Left hindlimb (tissue), 1 donor: ENCODE measurements at places on chromosomes 2 and 18.

- DNase-seq, result peak; percentile 74
Measured at GRCh38 chr2:41698678-41699422, 349.0 kb upstream of the PKDCC start.

DNA sequence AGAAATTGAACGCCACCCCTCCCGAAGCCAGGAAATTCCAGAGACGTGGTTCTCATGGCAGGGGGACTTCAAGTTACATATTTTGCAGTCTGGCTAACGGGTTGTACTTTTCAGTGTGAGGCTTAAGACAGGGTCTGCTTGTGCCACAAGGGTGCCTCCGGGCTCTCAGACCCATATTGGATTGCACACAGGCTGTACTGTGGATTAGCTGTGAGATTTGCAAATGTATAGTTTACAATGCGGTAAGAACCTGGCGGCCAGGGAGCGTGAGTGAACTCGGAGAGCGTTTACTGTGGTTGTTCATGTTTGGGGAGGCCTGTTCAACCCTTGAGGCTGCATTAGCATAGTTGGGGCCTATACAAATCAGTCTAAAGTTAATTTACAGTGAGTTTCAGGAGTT is 143.9 kb upstream of the SIX2 start:
- no peak for DNase-seq

DNA sequence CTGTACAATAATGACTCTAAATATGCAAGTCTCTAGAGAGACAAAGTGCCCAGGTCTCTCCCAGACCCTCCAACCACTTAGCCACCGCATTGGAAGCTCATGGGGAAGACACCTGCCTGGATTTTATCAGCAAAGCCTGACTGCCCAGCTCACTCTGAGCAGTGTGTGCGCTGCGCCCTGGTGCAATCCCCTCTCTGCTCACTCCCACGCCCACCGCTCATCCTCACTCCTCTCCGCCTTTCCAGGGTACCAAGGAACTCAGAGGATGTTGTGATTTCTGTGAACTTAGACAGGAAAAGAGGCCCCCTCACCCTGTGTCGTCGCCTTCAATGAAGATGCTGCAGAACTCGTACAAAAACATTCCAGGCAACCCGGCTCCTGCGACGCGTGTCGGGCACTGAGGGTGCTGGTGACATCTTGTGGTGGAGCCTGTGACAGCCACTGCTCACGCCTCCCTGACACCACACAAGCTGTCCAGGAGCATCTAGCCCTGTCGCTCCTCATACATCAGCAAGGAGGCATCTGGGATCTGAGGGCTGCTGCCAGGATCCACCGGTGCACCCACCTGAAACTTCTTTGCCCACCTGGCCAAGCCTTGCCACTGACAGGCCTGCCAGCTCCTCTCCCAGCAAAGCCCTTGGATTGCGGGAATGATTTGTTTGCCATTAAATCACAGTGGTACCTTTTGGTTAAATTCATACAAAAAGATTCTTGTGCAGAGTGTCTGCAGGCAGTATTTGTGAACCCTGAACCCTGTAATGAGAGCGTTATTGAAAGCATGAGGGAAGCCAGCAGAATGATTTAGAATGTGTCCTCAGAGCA is 220.4 kb downstream of the ZNF516 start:
- no peak for DNase-seq

- DNase-seq, result peak; percentile 43
Measured at GRCh38 chr18:48922226-48922800, 28.5 kb downstream of the SMAD7 start.

GRCh38 chr2:177029501-177029900 is 183.1 kb upstream of the HNRNPA3 start:
- DNase-seq, result no peak

DNA sequence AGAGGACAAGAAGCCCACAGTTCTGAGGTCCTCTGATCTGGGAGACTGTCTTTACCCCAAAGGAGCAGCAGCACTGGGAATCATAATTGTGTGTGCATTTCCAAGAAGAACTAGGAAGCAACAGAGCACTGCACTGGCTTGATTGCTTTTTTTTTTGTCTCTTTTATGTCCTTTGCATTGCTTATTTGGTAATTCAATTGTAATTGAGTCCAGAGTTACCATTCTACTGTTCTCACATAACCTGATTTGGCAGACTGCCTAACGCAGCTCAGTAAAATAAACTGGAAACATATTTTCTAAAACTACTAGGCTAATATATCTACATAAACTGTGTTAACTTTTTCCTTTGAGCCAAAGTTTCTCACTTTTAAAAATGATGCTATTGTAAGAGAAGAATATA is 190.3 kb upstream of the SLC8A1 start:
- no peak for DNase-seq

DNA sequence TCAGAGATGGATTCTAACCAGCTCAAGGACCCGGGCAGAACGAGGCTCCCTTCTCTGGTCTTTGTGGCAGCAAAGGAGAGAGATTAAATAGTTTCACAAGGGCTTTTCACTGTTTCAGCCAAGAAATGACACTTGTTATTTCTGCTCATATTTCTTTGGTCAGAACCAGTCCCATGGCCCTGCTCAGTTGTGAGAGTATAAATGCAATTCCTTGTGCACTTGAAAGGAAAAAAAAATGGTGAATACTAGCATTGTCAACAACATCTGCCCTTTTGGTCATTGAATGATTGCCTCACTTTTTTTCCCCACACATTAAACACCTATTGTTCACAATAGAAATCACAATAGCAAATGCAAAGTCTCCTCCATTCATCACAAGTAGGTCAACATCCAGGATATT is 104.4 kb downstream of the RDH14 start:
- DNase-seq, result no peak

- no peak for DNase-seq
Measured at GRCh38 chr2:10790228-10790973, 22.2 kb downstream of the PDIA6 start.

- no peak for DNase-seq
Measured at GRCh38 chr18:59549503-59550173, 147.6 kb downstream of the CCBE1 start.

DNA sequence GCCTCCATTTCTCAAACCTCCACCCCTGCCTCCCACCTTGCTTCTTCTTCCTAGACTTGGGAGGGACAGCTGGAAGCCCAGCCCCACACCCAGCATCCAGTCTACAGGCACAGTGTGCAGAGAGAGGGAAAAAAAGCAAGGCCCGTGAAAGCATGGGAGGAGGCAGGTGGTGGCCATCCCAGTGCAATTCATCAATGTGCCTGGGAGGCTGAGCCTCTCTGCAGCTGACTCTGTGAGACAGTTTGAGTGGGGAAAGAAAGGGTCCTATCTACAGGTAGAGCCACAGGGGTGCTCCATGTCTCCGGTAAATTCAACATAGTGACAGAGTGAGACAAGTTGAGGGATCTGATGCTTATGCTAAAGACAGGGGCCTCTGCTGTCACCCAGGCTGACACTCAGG is 340.6 kb downstream of the DYSF start:
- DNase-seq, result no peak

- DNase-seq, result peak; percentile 57
Measured at GRCh38 chr2:203804070-203804469, 63.5 kb upstream of the CTLA4 start.

GRCh38 chr18:11419338-11419737 is 190.1 kb upstream of the SLC35G4 start:
- no peak for DNase-seq

DNA sequence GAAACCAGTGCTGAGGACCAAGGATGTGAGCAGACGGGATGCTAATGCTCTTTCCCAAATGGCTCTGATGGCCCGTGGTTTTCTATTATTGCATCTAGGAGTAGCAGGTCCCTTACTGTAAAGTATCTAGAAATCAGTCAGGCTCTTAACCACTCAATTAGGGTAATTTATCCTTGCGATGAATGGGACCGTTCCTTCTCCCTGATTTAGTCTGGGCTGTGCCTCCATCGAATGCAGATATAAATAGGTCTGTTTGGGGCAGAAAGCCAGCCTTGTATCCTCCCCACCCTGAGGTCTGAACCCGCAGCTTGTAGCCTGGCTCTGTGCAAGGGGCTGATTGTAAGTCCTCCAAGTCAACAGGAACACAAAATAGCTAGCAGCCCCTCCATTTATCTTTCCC is 9.5 kb upstream of the SMARCAL1 start:
- no peak for DNase-seq

- peak; percentile 6 for DNase-seq
Measured at GRCh38 chr2:241762321-241762932, 14.2 kb upstream of the GAL3ST2 start.

DNA sequence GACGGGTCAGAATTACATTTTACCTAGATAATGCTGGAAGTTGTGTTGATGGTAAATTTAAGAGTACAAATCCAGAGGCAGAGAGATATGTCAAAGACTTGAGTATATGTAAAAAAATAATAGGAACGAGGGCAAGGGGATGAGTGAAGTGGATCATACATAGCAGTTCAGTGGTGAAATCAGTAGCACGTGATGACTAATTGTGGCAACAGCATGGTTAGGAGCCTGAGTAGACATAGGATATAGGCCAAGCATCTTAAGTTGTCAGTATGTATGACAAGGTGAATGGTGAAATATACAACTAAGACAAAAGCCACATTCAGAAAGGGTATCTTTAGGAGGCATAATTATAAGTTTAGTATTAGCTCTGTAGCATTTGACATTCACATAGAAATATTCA is 826.5 kb upstream of the PIK3C3 start:
- DNase-seq, result no peak

DNA sequence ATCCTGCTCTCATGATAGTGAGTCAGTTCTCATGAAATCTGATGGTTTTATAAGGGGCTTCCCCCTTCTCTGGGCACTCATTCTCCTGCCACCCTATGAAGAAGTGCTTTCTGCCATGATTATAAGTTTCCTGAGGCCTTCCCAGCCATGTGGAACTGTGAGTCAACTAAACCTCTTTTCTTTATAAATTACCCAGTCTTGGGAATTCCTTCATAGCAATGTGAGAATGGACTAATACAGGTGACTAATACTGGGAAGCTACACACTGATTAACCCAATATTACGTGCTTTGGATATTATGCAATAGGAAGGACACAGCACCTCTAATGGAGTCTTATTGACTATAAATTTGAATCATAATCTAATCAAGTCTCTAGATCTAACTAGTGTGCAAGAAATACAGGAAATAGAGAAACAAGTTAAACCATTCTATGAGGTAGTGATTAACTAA is 107.2 kb upstream of the ETAA1 start:
- no peak for DNase-seq

DNA sequence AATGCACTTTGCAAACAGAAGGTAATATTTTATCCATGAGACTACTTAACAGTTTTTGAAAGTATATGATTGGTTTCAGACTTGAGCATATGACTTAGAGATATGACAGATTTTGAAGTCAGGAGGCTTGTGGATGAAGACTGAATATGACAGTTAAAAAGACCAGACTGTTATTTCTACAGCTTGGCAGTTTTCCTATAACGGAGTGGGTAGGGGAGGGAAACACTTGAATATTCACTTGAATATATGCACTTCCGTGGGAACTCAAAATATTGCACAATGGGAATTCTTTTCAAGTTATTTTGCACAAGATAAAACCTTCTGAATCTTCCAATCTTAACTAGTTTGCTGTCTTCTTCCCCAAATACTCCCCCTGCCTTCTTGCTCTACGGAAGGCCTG is 64.6 kb upstream of the ACKR3 start:
- no peak for DNase-seq

- peak; percentile 46 for DNase-seq
Measured at GRCh38 chr2:135820003-135820618, 16.9 kb downstream of the LCT start.

DNA sequence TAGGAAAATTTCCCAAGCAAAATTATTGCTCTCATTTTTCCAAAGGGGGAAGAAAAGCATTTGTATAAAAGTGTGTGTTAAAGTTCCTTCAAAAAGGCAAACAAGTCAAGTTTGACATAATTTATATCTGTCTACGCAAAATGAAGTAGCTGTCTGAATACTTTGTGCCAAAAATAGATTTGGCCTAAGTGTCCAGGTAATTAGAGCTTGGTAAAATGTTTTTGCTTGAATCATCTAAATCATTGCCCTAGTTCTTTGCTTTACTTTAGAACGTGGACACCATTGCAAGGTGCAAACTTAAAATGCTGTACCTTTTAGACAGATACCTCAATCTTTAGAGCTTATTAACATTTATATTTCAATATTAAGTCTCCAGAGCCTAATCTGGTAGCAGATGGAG is 97.6 kb upstream of the MAPRE2 start:
- DNase-seq, result no peak

GRCh38 chr2:5094192-5094591 is 598.0 kb upstream of the SOX11 start:
- DNase-seq, result no peak

DNA sequence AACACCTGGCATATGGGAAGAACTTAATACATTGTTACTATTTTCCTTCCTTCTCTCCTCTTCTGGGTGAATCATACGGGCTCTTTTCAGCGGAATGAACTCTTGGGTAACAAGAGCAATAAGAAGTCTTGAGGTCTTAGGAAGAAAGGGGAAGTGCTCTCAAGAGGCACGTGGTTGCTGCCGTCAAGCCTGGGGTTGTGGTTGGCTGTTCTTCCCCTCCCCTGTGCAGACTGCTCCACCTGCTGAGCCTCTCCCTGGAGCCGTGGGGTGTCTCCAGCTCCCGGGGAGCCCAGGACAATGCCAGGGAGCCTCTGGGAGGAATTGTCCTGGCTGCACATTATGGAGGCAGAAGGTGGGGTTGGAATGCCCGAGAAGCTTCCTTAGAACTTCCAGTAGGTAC is 19.4 kb downstream of the TOGARAM2 start:
- no peak for DNase-seq

DNA sequence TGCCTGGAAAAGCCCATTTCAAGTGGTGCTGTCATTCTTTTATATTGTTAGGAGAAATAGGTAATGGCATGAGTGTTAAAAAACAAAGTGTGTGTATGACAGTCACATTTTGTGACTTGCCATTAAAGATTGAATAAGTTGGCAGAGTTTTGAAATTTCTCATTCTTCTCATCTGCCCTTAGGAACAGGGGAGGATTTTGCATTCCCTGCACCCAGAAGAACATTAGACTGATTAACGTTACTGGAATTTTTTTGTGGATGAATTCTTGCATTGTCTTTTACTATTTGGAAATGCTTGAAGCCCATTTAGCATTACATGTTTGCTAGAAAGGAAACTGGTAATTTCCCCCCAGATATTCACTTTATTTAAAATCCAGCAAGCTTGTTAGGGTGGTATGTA is 162.2 kb downstream of the BABAM2 start:
- DNase-seq, result no peak

GRCh38 chr18:59026364-59026763 is 113.3 kb upstream of the SEC11C start:
- no peak for DNase-seq

DNA sequence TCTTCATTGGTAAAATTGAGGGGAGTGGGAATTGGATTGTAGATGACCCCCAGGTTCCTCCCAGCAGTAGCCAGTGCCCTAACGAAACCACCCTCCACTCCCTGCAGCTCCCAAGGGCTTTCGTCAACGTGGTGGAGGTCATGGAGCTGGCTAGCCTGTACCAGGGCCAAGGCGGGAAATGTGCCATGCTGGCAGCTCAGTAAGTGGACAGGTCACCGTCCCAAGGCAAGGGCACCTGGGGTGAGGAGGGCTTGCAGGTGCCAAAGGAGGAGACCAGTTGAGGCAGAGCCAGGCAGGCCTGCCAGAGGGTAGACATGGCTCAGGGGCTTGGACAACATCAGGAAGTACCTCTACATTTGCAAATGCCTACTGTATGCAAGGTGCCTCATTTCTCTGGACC is 122.6 kb upstream of the PPP1CB start:
- peak; percentile 29 for DNase-seq
